ENCODE measurements at places on chromosomes 13 and 19.
A peak's percentile ranks its signal among the peaks of the same experiment; 100 is the strongest.

DNA sequence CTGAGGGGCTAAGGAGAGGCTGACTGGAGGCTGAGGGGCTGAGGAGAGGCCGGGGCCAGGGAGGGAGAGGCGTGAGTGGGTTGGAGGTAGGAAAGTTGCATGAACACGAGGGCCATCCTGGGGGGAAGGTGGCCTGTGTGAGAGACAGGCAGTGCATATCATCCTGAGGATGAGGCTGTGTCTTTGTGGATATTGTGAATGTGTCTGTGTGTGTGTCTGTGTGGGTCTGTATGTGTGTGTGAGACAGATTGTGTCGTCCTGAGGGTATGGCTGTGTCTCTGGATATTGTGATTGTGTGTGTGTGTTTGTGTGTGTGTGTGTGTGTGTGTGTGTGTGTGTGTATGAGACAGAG is 422 bp downstream of the ZNF71 start:
- peaks cover 19% of the 10 kb centered on the region for H3K36me3 ChIP-seq
- peak overlapping the region; percentile 81 for H3K27ac ChIP-seq
- no peak for DNase-seq
- no peaks in the 10 kb centered on the region for H3K27me3 ChIP-seq
- H3K4me1 ChIP-seq: peaks cover 13% of the 10 kb centered on the region

DNA sequence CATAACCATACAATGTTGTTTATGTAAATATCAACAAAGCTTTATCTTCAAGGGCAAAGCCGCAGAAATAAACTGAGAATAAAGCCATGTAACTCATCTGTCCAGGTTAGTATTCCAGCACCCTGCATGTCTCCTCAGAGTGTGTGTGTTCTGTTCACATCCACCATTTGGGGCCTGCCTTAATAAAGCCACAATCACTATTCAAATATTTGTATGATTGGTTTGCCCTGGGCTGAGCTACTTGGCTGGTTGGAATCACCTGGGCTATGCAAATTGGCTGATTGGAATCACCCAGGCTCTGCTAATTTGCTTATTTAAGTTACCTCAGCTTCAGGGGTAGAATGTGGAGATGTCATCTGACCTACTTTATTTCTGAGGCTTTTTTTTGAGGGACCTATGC is 42.4 kb upstream of the ZNF737 start:
- H3K4me3 ChIP-seq: no peak overlapping the region
- H3K27ac ChIP-seq: no peak overlapping the region
- no peaks in the 10 kb centered on the region for H3K27me3 ChIP-seq
- H3K4me1 ChIP-seq: peaks cover 1% of the 10 kb centered on the region
- peaks cover 3% of the 10 kb centered on the region for H3K36me3 ChIP-seq

DNA sequence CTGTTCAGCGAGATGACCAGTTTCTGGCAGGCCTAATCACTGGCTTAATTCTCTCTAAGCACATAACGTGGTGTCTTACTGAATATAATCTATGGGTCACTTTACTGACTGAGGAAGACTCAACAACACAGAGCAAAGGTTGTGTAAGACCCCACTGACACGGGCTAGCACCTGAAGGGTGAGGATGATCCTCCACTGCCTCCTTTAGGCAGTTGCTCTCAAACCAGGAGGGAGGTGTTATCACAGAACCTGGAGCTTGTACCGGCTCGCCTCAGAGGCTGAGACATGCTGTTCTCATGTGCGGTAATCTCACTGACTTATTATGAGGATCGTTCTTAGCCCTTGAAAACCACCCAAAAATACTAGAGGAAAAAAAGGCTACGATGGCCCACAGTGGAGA is 28.3 kb downstream of the RCBTB2 start:
- no peaks in the 10 kb centered on the region for H3K36me3 ChIP-seq
- H3K4me3 ChIP-seq: no peak overlapping the region
- peaks cover 20% of the 10 kb centered on the region for H3K27me3 ChIP-seq
- DNase-seq: no peak
- peaks cover 61% of the 10 kb centered on the region for H3K4me1 ChIP-seq
- peak overlapping the region; percentile 36 for H3K27ac ChIP-seq

- no peak overlapping the region for H3K4me3 ChIP-seq
- DNase-seq: no peak
- H3K36me3 ChIP-seq: peaks cover 74% of the 10 kb centered on the region
Measured at GRCh38 chr19:4449022-4449638, 8.5 kb downstream of the UBXN6 start.

- DNase-seq: no peak
- H3K27me3 ChIP-seq: peaks cover 5% of the 10 kb centered on the region
- H3K36me3 ChIP-seq: no peaks in the 10 kb centered on the region
- H3K4me1 ChIP-seq: no peaks in the 10 kb centered on the region
- H3K27ac ChIP-seq: no peak overlapping the region
- no peak overlapping the region for H3K4me3 ChIP-seq
Measured at GRCh38 chr13:47190696-47191305, 293.9 kb upstream of the HTR2A start.

GRCh38 chr13:40874138-40874779 is 84.8 kb downstream of the SLC25A15 start:
- no peak overlapping the region for H3K4me3 ChIP-seq
- peaks cover 80% of the 10 kb centered on the region for H3K36me3 ChIP-seq
- H3K27ac ChIP-seq: no peak overlapping the region
- H3K4me1 ChIP-seq: no peaks in the 10 kb centered on the region
- no peaks in the 10 kb centered on the region for H3K27me3 ChIP-seq

DNA sequence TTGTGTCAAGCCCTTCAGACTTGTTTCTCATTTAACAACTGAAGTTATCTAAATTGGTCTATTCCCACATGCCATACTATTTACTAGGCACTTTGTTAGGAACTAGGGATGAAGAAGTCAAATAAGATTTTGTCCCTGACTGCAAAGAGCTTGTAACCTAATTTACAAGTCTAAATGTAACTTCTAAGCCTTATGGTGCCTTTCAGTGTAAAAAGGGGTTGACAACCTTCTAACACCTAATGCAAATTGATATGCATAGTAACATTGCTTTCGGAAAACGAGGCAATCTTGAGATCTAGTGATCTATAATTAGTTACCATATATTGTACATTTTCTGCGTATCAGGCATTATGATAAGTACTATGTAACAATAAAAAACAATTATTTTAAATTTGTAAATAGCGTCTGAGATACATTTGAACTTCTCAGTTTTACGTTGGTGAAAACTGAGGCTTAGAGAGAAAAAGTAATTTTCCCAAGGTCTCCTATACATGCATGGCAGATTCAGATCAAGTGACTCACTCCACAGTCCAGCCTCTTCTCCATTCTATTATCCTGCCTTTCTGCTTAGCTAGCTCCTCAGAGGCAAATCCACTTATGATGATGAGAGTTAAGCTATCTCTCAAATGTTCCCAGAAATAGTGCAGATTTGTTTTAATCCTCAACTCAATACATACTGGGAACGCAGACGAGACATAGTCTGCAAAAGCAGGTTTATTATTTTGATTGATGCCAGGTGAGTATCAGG is 764.9 kb upstream of the SLITRK5 start:
- no peak overlapping the region for H3K4me3 ChIP-seq
- DNase-seq: no peak
- no peaks in the 10 kb centered on the region for H3K27me3 ChIP-seq
- H3K4me1 ChIP-seq: no peaks in the 10 kb centered on the region
- no peaks in the 10 kb centered on the region for H3K36me3 ChIP-seq
- no peak overlapping the region for H3K27ac ChIP-seq

DNA sequence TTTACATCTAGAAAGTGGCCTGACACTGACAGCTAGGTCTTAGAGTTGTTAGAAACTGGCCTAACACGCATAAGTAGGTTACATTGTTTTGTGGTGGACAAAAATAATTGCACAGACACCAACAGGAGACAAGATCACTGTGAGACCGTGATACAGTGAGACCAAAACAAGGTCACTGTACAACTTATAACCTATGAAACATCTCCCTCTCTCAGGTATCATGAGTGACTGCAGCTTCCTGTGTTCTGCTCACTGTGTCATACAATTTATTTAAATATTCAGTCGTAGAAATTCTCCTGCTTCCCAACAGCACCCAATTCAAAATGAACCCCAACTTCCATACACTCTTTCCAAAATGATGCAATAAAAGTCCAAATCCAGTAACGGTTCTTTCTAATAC is 2165.2 kb downstream of the PCDH9 start:
- no peaks in the 10 kb centered on the region for H3K27me3 ChIP-seq
- DNase-seq: no peak
- no peak overlapping the region for H3K4me3 ChIP-seq
- H3K4me1 ChIP-seq: no peaks in the 10 kb centered on the region
- no peaks in the 10 kb centered on the region for H3K36me3 ChIP-seq
- no peak overlapping the region for H3K27ac ChIP-seq

- peaks cover 25% of the 10 kb centered on the region for H3K4me1 ChIP-seq
- H3K4me3 ChIP-seq: no peak overlapping the region
- no peak for DNase-seq
- no peak overlapping the region for H3K27ac ChIP-seq
- no peaks in the 10 kb centered on the region for H3K27me3 ChIP-seq
- peaks cover 41% of the 10 kb centered on the region for H3K36me3 ChIP-seq
Measured at GRCh38 chr13:49253310-49253709, 5.6 kb downstream of the CDADC1 start.

- H3K4me3 ChIP-seq: no peak overlapping the region
- H3K27ac ChIP-seq: no peak overlapping the region
- H3K27me3 ChIP-seq: no peaks in the 10 kb centered on the region
- DNase-seq: no peak
- no peaks in the 10 kb centered on the region for H3K4me1 ChIP-seq
Measured at GRCh38 chr13:34842466-34842865, 99.6 kb upstream of the NBEA start.

GRCh38 chr13:78603240-78603957 is at the start of gene POU4F1:
POU4F1 (minus strand) TSS chr13:78603552; CDS start chr13:78603326, 226 bp downstream.
- peak within 1 kb of the TSS; percentile 71 for H3K27ac ChIP-seq
- no peak for DNase-seq
- no peaks in the 10 kb centered on the region for H3K36me3 ChIP-seq

- no peaks in the 10 kb centered on the region for H3K36me3 ChIP-seq
- peaks cover 35% of the 10 kb centered on the region for H3K27me3 ChIP-seq
- DNase-seq: no peak
- peak within 1 kb of the TSS; percentile 73 for H3K4me3 ChIP-seq
- H3K4me1 ChIP-seq: peaks cover 16% of the 10 kb centered on the region
Measured at GRCh38 chr13:113863524-113864272, at the start of gene GAS6. GAS6 (minus strand) TSS chr13:113864076; CDS start chr13:113863920, 156 bp downstream.

GRCh38 chr13:83024232-83024631 is 858.0 kb downstream of the SLITRK1 start:
- no peaks in the 10 kb centered on the region for H3K4me1 ChIP-seq
- H3K27ac ChIP-seq: no peak overlapping the region
- no peaks in the 10 kb centered on the region for H3K27me3 ChIP-seq

DNA sequence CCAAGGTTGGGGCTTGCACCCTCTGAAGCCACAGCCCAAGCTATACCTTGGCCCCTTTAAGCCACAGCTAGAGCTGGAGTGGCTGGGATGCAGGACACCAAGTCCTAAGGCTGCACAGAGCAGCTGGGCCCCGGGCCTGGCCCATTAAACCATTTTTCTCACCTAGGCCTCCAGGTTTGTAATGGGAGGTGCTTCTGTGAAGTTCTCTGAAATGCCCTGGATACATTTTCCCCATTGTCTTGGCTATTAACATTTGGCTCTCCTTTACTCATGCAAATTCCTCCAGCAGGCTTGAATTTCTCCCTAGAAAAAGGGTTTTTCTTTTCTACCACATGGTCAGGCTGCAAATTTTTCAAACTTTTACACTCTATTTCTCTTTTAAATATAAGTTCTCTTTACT is 93.8 kb upstream of the FGF14 start:
- no peaks in the 10 kb centered on the region for H3K36me3 ChIP-seq
- no peak overlapping the region for H3K27ac ChIP-seq
- H3K27me3 ChIP-seq: peaks cover 2% of the 10 kb centered on the region
- H3K4me1 ChIP-seq: no peaks in the 10 kb centered on the region
- no peak for DNase-seq

GRCh38 chr19:13373599-13373998 is 132.7 kb downstream of the CACNA1A start:
- H3K27ac ChIP-seq: no peak overlapping the region
- H3K27me3 ChIP-seq: peaks cover 9% of the 10 kb centered on the region
- H3K4me1 ChIP-seq: no peaks in the 10 kb centered on the region
- H3K4me3 ChIP-seq: no peak overlapping the region
- no peak for DNase-seq

GRCh38 chr19:49415810-49416200 is 7.4 kb downstream of the PTH2 start:
- no peaks in the 10 kb centered on the region for H3K36me3 ChIP-seq
- H3K4me3 ChIP-seq: no peak overlapping the region
- H3K4me1 ChIP-seq: peaks cover 38% of the 10 kb centered on the region
- H3K27ac ChIP-seq: no peak overlapping the region

GRCh38 chr13:111211789-111212516 is 96.8 kb downstream of the ARHGEF7 start:
- peaks cover 48% of the 10 kb centered on the region for H3K36me3 ChIP-seq
- H3K27ac ChIP-seq: no peak overlapping the region
- peaks cover 49% of the 10 kb centered on the region for H3K4me1 ChIP-seq

GRCh38 chr13:61486496-61486895 is 70.8 kb upstream of the PCDH20 start:
- no peak overlapping the region for H3K4me3 ChIP-seq
- H3K36me3 ChIP-seq: no peaks in the 10 kb centered on the region
- DNase-seq: no peak

DNA sequence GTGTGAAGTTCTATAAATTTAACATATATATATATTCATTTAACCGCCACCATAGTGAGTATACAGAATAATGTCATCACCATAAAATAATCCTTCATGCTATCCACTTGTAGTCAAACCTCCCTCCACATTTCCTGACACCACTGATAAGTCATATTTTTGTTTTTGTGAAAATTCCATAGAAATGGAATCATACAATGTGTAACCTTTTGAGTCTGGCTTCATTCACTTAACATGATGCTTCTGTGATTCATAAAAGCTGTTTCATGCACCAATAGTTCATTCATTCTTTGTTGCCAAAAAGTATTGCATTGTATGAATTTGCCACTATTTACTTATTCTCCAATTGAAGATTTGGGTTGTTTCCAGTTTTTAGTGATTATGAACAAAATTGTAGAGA is 497.5 kb upstream of the PCDH20 start:
- H3K4me3 ChIP-seq: no peak overlapping the region
- H3K4me1 ChIP-seq: no peaks in the 10 kb centered on the region
- DNase-seq: no peak
- H3K36me3 ChIP-seq: no peaks in the 10 kb centered on the region

- peaks cover 69% of the 10 kb centered on the region for H3K36me3 ChIP-seq
- no peaks in the 10 kb centered on the region for H3K27me3 ChIP-seq
- H3K4me3 ChIP-seq: no peak overlapping the region
- DNase-seq: no peak
- peak overlapping the region; percentile 85 for H3K27ac ChIP-seq
Measured at GRCh38 chr19:14401468-14402195, 17.5 kb downstream of the DDX39A start.

- peaks cover 16% of the 10 kb centered on the region for H3K36me3 ChIP-seq
- DNase-seq: no peak
- H3K4me3 ChIP-seq: no peak overlapping the region
Measured at GRCh38 chr19:14056069-14056666, 5.7 kb downstream of the PALM3 start.

DNA sequence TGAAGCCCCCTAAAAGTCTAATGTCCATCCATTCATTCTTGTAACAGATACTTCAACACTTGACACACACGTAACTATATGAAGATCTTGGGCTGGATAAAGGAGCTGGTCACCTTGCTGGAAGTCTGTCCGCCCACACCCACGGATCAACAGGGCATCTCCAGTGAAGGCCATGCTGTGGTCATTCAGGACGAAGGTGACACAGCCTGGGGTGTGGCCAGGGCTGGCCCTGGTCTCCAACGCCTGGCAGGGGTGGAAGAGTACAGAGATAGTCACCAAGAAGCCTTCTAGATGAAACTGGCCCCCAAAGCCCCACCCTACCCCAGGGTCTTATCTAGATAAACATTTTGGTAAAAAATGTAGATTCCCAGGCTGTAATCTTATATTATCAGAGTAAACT is 6.8 kb upstream of the PHLDB3 start:
- H3K4me3 ChIP-seq: no peak overlapping the region
- H3K36me3 ChIP-seq: peaks cover 22% of the 10 kb centered on the region
- no peak for DNase-seq
- H3K4me1 ChIP-seq: peaks cover 2% of the 10 kb centered on the region
- no peak overlapping the region for H3K27ac ChIP-seq

Data from activated B cell treated with CpG ODN at 0.5 μM for 24 hours (primary cell).